ENCODE measurements at places on chromosomes 1 and 21.

- no peak for DNase-seq
Measured at GRCh38 chr1:24062221-24062620, 49.7 kb downstream of the MYOM3 start.

- DNase-seq = no peak
Measured at GRCh38 chr1:17890815-17891191, 135.7 kb downstream of the ACTL8 start.

- no peak for DNase-seq
Measured at GRCh38 chr1:113223546-113223945, 150.5 kb downstream of the LRIG2 start.

DNA sequence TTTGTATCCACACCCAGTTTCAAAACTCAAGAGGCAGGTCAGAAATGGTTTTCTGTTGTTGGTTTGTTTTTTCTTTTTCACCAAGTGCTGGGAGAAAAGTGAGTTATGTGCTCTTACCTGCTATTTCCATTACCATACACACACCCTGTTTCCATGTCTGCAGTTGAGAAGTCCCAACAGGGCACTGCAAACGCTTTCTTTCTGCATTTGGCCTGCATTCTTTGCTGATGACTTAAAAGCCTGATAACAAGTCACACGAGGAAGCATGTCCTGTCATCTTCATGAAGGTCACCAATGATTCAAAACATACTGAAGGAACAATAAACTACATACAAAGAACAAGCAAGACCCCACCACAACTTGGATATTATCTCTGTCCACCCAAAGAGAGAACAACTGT lies 24.8 kb upstream of the KCNE1 start:
- DNase-seq = no peak

GRCh38 chr1:2316451-2316961 lies 74.8 kb downstream of the MORN1 start:
- DNase-seq = no peak

DNA sequence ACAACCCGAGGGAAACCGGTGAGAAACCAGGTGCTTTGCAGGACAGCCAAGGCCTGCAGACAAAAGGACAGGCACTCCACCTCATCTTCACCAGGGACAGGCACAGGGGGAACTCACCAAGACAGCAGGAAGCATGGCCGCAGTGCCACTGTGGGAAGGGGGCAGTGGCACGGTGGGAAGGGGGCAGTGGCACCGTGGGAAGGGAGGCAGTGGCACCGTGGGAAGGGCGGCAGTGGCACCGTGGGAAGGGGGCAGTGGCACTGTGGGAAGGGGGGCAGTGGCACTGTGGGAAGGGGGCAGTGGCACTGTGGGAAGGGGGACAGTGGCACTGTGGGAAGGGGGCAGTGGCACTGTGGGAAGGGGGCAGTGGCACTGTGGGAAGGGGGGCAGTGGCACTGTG lies 28.4 kb upstream of the LRRC47 start:
- no peak for DNase-seq

DNA sequence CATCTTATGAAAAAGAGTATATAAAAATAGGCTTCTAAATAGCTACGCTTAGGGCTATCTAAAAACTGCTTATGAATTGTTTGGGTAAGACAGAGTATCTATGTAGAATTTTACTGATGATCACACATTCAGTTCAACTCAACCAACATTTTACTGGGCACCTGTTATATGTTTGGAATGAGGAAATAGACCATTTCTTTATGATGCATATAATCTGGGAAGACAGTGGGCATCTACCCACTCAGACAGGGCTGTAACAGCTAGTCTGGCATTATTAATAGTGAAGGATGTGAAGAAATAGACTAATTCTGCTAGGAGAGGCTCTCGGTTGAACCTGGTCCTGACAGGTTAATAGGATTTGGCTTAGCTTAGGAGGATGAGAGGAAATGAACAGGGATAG lies 56.9 kb downstream of the TIAM1 start:
- no peak for DNase-seq

- DNase-seq = no peak
Measured at GRCh38 chr1:16615253-16616252, 2.2 kb upstream of the NBPF1 start.

DNA sequence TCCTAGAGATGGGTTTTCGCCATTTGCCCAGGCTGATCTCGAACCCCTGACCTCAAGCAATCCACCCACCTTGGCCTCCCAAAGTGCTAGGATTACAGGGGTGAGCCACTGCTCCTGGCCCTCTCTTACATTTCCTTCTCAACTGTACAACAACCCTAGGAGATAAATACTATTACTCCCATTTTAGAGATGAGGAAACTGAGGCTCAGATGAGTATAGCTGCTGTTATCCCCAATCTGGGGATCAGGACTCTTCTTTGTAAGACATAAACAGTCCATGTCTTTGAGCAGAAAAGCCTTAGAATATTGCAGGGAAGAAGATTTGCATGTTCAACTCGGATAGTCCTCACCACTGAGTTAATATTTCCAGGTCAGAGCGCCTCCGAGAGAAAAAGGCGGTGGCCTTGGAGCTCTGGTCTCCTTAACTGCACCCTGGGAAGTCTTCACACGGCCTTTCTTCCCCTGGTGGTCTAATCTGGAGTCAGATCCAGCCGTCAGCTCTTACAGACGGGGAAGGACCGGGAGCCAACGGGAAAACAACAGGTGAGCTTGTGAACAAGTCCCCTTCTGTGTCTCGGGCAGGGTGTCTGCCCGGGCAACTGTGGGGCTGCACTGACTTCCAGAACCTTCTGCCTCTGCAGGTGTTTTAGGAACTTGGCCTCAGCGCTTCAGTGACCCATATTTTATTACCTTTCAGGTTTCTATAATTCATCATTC lies 5.9 kb upstream of the OLIG1 start:
- DNase-seq = no peak

Data from stimulated activated CD4-positive, alpha-beta T cell treated with anti-CD3 and anti-CD28 coated beads, Interleukin-1b, Interleukin-23, amount 100 ng/mL, for 1 hour (primary cell).